Stimulated activated CD4-positive, alpha-beta T cell treated with anti-CD3 and anti-CD28 coated beads, Interleukin-1b, Interleukin-23, amount 100 ng/mL, for 48 hours (primary cell): ENCODE measurements at places on chromosomes 3 and 15.

DNA sequence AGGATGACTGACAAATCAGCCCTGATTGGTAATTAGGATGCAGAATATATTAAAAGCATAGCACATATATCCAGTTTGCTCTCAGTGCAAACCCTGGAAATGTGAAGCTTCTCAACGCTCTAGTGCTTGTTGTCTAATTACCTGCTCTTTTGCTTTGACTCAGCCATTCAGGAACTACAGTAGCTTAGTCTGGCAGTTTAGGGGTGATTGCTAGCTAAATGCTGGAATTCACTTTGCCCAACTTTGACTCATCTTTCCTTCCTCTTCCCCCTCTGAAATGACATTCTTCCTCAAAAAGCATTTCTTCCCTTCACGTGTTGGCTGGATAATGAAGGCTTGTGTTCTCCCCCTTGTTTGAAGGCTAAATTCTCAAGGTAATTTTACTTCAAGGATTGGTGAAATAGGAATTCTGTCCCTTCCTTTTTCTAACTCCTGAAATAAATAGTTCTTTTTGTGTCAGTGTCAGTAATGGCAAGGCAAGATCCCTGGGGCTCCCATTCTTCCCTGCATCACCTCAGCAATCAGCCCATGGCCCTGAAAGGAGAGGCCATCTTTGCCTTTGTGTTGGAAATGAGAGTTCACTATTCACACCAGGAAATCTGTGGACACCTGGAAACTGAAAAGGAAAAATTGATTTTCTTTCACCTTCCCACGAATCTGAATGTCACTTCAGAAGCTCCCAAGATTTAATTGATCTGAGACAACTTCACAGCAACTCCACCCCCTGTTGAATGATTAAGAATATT, 103.6 kb downstream of the ECT2 start:
- no peak for DNase-seq

DNA sequence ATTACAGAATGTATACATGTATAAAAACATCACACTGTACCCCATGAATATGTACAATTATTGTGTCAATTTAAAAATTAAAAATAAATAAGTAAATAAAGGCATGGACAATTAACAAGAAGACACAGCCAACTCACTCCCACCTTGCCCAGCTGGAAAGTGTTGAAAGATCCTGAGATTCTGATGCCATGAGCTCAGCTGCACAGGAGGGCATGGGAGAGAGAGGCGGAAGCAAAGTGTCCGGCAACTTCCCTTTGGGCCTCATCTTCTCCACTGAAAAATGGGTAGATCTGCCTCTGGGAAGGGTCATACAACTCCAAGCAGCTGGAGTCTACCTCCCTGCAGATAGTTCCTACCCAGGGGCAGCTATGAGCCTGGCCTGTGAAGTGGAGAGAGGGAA, 277.3 kb downstream of the UACA start:
- DNase-seq = no peak

DNA sequence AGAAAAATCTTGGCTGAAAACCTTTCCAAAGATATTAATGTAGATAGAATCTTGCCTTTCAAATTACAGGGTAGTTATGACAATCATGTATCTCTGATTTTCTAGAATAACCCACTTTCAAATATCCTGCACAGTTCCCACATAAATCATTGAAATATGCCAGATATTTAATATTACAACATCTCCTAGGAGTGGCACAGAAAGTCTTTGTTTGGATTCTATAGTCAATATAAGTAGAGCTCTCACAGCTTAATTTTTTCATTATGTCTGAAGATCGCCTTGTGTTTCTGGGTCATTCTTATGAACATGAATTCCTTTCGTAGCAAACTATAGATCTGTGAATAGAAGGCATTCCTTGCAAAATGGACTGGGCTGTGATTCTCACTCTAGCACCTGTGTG, 5.0 kb downstream of the RARB start:
- no peak for DNase-seq

- no peak for DNase-seq
Observed at GRCh38 chr3:49794431-49794830, 5.2 kb downstream of the CDHR4 start.

- peak; percentile 8 for DNase-seq
Observed at GRCh38 chr15:70140543-70141375, 43.0 kb upstream of the TLE3 start.

DNA sequence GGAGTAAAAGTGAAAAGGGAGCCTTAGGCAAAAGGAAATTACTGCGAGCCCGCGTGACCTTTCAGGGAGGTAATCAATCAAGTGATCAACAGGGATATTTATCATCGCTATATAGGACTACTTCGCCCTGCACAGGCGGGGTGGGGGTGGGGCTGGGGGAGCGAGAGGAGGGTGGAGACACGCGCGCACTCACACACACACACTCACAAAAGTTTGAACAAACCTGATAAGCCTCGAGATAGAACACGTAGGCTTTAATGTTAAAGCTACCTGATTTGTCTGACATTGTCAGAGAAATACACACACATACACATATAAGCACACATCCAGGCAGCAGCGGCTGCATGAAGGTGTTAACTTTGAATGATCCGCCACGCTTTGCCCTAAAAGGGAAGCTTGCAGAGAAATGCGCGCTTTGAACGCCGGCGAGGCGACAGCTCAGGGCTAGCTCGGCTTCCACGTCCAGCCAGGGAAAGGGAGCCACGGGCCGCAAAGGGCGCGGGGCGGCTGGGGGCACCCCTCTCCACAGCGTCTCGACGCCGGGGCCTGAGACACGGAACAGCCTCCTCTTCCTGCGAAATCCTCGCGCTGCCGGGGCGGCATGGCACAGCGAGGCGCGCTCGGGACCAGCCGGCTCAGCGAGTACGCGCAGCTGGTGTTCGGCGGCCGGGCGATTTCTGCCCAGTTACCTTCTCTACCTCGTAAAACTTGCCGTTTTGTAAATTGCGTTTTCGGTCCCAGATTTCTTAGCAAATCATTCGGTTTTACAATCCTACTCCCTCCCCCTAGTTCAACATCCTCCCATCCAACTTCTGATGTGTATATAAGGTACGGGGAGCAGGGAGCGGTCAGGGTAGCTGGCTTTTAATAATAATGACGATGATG, 4.8 kb upstream of the MECOM start:
- no peak for DNase-seq
